ENCODE measurements at places on chromosomes 12 and 14.

DNA sequence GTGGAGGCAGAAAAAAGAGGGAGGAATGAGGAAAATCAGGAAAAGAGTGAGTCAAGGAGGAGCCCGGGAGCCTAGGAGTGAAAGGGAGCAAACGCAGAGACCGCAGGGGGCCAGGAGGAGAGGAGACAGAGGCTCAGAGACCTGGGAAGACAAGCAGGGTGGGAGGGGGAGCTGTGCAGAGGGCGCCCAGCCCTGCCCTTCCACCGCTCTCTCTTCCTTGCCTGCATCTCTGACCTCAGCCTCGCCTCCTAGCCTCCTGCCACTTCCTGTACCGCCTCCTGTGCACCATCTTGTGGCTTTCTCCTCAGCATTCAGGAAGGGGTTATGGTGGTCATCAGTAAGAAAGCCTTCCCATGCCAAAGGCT is 1.3 kb downstream of the CLSTN3 start:
- DNase-seq: no peak

GRCh38 chr14:102525929-102526497 is 16.4 kb upstream of the ANKRD9 start:
- DNase-seq: no peak

GRCh38 chr12:81942594-81942993 is 183.4 kb upstream of the PPFIA2 start:
- no peak for DNase-seq

DNA sequence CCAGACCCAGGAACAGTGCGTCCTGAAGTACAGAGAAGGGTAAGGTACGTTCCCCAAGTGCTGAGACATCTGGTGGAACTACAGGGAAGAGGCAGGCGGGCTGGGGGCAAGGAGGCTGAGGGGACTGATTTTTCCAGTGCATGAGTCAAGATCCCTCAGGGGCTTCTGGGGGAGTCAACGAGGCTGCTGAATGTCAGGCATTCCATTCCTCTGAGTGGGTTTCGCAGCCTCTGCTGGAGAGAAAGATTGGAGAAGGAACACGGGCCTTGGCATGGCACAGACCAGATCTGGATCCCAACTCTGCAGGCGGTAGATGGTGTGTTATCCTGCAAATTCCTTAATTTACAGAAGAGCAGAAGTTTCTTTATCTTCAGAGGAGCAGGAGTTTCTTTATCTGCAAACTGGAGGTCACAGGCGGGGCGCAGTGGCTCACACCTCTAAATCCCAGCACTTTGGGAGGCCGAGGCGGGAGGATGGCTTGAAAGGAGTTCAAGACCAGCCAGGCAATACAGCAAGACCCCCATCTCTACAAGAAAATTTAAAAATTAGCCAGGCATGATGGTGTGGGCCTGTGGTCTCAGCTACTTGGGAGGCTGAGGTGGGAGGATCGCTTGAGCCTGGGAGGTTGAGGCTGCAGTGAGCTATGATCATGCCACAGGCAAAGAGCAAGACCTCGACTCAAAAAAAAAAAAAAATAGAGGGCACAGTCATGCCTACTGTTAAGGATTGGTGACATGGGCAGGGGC is 132.6 kb upstream of the MAP1LC3B2 start:
- peak; percentile 96 for DNase-seq

GRCh38 chr12:5888816-5889315 is 56.2 kb downstream of the ANO2 start:
- DNase-seq: no peak

- no peak for DNase-seq
These were observed 34.6 kb downstream of the TESC start for GRCh38 chr12:117064596-117064995.

GRCh38 chr14:99971941-99972747 is 93.1 kb upstream of the EVL start:
- no peak for DNase-seq

- DNase-seq: no peak
These were observed 195.1 kb downstream of the IPO8 start for GRCh38 chr12:30500532-30500931.

GRCh38 chr12:102958073-102958829 is 777 bp downstream of the ASCL1 start:
- no peak for DNase-seq

DNA sequence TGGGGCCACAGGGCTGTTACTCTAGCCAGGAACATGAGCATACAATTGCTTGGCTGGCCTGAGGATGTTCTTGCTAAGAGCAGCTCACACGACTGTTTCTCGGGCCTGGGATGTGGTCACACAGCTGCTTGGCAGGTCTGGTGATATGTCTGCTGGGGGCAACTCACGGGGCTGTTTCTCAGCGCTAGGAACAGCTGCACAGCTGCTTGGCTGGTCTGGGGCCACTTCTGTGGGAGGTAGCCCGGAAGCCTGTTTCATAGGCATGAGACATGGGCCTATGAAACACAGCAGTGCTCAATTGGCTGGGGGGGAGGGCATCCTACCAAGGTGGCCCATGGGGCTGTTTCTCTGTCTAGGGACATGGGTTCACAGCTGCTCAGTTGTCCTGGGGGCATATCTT is 73.4 kb upstream of the DDHD1 start:
- no peak for DNase-seq

- no peak for DNase-seq
These were observed 219.4 kb downstream of the DIO2 start for GRCh38 chr14:79991866-79992265.

DNA sequence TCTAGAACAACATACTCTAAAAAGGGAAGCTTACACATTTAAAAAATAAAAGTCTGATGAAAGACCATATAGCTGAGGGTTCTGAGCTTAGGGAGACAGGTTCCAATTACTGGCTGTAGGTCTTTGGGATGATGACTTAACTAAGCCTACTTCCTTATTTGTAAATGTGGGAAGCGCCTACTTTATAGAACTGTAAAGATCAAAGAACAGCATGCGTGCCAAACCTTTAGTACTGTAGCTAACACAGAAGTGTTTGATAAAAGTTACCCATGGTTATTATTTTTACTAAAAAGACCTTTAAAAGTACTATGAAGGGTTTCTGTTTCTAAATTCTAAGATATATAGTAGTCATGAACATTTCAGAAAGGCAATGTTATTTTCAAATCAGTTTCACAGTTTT is 35.7 kb downstream of the STK38L start:
- no peak for DNase-seq

DNA sequence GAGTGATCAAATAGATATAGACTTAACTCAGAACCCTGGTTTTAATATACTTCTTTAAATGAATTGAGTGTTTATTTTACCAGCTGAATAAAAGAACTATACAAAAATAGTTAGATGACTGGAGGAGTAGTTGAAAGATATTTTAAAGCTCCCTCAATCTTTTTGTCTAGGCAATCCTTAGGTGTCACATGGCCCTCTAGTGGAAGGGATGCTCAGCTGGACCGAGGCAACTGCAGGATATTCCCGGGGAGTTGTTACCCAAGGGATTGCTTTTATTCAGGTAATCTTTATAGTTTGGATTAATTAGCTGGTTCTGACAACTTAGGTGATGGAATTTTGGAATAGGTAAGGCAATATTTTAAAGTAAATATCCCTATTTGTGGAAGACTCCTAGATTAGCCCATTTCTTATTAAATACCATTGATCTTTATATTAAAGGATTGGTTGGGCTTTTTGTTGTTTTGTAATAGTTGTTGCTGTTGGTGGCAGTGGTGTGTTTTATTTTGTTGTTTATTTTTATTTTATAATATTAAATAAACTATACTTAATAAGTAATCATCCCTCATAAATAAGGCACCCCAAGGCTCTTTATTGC is 57.1 kb downstream of the ZDHHC17 start:
- no peak for DNase-seq

DNA sequence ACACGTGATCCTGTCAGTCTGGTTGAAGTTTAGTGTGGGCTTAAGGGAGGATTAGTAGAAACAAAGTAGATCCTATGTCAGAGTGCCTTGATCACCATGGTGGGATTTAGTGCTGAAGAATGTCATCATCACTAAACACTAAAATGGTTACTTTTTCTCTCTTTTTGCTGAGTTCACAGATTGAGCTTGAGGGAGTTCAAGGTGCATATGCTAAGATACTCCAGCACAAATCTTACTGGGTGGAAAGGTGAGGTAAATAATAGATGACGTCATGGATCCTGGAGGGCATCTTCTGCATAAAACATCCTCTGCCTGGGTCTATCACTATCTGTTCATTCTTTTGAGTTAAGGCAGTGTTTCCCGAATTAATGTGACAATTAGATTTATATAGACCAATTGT is 4.9 kb downstream of the GALNT8 start:
- DNase-seq: no peak

- DNase-seq: no peak
These were observed 14.2 kb downstream of the NOXRED1 start for GRCh38 chr14:77409131-77409533.

DNA sequence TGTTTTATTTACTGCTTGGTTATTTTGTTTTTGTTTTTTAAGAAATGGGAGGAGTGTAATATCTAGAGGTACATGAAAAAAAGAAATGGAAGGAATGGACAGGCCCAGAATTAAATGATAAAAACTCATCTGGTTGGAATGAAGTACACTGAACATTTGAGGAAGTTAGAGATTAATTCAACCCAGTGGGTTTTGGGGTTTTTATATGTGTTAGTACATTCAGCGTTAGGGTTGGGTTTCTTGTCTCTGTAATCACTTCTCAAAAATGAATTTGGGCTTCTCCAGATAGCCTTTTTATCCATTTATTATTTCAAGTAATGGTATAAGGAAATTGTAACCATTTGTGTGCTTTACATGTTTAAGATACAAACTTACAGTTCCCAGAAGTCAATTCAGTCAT is 19.5 kb upstream of the NUP107 start:
- DNase-seq: no peak

DNA sequence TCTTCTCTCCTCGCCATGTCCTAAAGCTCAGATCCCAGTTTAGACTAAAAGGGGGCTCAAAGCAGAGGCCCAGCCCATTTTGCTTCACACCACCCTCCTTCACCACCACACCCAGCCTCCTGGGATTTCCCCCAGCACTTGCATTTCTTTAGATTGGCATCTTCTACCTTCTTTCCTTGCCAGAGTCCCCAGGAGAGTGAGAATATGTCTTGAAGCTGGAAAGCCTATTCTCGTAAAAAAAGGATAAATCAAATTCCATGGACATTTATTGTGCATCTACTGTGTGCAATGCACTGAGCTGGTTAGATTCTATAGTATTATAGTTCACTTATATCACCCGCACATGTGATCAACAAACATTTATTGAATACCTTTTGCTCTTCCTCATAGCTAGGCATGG is 10.2 kb downstream of the FBXW8 start:
- DNase-seq: no peak

DNA sequence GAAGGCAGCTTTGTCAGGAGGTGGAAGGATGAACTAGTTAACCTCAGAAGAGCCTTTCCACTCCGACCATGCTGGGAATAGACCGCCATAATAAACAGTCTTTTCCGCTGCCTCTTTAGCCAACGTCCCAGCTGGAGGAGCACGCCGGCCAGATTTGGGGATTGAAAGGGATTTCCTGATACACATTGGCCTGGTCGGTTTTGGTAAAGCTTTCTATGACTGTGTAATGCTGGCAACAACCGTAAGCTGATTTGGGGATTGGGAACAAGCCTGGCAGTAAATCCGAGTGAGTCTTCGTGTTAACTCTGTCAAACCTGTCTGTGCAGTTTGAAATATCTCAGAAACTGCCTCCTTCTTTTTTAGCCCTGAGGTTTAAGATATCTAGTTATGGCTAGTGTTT is 87.0 kb downstream of the DAD1 start:
- DNase-seq: no peak

GRCh38 chr12:6894321-6894720 is 10.3 kb upstream of the LRRC23 start:
- DNase-seq: no peak

- no peak for DNase-seq
These were observed 111.1 kb upstream of the RAP1B start for GRCh38 chr12:68499616-68500015.

GRCh38 chr12:106274575-106275121 is 26.8 kb upstream of the CKAP4 start:
- no peak for DNase-seq

- DNase-seq: no peak
These were observed 114.8 kb downstream of the SNAPC1 start for GRCh38 chr14:61877035-61877390.

DNA sequence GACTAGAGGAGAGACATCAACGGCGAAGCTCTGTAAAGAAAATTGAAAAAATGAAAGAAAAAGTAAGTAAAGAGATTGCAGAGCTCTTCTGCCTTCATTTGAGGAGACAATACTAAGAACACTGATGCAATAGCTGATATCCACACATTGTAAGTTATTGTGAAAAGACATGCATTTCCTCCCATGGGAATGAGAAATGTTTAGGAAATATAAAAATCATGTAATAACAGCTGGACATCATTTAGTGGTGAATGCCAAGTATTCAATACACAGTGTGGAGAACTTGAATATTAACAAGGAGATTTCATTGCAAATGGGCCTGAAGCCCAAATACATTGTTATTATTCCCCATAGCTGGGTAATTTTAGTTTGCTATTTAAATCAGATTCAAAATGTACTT is 179.2 kb downstream of the KICS2 start:
- peak; percentile 65 for DNase-seq

DNA sequence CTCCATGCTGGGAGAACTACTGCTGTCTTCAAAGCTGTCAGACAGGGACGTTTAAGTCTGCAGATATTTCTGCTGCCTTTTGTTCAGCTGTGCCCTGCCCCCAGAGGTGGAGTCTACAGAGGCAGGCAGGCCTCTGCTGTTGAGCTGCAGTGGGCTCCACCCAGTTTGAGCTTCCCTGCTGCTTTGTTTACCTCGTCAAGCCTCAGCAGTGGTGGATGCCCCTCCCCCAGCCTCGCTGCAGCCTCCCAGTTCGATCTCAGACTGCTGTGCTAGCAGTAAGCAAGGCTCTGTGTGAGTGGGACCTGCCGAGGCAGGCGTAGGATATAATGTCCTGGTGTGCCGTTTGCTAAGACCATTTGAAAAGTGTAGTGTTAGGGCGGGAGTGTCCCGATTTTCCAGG is 31.4 kb upstream of the RFX4 start:
- DNase-seq: no peak

DNA sequence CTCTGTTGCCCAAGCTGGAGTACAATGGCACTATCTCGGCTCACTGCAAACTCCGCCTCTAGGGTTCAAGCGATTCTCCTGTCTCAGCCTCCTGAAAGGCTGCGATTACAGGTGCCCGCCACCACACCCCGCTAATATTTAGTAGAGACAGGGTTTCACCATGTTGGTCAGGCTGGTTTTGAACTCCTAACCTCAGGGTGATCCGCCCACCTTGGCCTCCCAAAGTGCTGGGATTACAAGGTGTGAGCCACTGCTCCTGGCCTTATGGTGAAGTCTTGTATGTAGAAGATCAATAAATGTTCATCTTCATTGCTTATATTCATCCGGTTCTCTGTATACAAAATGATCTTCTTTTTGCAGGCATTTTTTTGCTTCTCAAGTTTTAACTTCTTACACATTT is 47.8 kb downstream of the MDM2 start:
- no peak for DNase-seq

DNA sequence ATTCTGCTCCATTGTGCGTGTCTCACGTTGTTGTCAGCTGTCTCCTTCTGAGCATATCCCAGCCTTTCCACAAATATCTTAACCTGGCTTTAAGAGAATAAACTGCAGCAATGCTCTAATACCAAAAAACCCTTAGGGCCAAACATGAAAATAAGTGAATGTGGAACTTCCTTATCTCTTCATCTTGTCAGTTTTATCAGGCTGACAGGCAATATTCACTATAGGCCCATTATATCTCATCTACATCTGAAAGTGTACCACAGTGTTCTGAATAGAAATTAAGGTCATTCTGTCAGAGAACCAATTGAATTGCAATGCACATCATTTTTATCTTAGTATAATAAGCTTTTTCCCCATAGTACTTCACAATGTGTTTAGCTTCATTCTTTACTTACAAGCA is 933.1 kb upstream of the FBXO33 start:
- no peak for DNase-seq

GRCh38 chr12:81378601-81379285 is 300.9 kb downstream of the ACSS3 start:
- no peak for DNase-seq
